ENCODE measurements at places on chromosomes 12 and 14.

DNA sequence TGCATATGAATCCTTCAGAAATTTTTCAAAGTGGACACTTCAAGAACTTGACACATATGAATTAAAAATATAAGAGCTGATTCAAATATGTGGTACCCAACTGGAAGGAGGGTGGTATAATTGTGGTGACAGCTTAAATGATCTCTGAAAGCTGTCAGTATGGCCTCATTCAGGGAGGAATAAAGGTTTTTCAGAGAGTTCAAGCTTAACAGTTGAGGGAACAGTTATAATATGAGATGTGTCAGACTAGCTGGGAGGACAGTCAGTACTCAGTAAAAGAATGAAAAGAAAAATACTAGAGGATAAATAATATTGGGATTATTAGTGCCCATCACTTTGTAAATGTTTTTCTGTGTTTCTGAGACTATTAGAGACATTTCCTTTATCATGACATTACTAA is 277.5 kb downstream of the RASSF9 start:
- DNase-seq, result no peak

DNA sequence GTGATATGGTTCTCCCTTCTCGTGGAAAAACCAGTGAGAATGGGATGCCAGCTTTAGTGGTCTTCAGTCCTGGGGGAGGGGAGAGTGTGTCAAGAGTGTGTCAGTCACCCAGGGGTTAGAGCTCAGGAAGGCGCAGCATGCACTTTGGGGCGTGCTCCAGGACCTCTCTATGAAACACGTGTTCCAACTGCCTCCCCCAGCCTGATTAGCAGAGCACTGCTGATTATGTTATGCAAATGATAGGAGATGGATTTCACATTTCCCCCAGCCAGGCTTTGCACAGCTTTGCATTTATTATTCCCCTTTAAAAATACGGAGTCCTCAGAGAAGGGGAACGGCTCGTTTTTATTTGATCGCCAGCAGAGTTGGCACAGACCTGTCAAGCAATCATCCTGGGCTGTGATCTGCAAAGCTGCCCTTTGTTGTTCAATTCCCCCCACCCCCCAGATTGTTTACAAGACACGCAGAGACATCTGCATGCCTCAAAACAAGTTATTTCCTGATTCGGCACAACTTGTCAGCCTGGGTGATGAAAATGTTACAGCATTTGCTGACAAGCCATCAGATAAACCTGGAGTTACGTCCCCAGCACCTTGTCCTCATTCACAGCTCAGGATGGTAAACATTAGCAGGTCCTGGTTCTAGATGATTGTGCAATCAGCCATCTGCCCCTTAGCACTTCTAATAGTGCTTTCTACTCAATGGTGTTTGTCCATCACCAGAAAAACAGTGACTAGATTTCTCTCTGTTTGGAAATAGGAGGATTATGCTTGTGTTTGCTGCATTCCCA is 196.5 kb downstream of the NOVA1 start:
- DNase-seq, result no peak

DNA sequence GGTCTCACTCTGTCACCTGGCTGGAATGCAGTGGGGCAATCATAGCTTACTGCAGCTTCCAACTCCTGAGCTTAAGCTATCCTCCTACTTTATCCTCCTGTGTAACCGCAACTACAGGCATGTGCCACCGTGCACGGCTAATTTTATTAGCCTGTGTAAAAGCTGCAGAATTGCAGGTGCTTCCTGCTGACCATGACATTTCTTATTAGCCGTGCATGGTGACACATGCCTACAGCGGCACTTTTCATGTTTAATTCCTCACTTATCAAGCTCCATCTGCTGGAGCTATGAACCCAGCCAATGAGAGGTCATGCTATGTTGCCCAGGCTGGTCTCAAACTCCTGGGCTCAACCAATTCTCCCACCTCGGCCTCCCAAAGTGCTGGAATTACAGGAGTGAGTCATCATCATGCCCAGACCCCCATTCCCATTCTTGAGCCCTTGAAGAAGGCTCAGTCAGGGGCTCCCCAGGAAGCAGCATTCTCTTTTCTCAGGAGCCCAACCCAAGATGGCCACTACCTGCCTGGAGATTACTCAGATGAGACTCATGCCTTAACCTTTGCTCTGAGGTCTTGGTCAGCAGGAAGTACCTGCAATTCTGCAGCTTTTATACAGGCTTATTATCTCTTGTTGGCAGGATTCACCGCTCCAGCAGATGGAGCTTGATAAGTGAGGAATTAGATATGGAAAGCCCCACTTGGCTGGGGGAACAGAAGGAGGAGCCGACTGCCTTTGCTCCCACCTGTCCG is 503.2 kb downstream of the MED13L start:
- DNase-seq, result no peak

DNA sequence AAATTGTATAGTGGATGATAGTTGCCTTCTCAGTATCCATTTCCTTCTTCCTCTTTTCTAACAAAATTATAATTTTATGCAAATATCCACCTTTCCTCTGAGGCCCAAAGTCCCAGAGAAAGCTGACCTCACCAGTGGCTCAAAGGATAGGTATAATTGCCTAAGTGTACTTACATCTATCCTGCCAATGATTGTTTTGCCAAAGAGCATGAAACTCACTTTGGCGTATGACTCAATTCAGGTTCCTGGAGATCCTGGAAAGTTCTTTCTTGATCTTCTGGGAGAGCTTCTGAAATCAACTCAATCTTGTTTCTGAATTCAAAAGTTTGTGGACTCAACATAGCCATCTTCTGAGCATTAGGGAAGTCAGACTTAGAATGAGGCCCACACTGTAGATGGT is 10.5 kb upstream of the RBM25 start:
- DNase-seq, result no peak
